ENCODE measurements at places on chromosomes 2 and 18.

DNA sequence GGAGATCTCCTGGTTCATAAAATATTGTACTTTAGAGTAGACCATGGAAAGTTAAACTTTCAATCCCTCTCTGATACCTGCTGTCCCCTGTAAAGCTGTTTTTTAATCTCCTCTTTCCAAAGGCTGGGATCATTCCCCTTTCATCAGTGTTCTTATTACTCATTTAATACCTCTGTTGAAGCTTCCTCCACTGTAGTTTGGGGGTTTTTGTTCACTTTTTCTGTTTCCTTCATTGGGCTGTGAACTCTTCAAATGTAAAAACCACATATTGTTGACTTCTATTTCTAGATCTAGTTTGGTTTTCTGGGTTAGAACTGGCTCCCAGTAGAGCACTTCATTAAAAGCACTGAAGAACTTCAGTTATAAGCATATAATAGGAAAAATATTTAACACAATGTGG lies 598.1 kb downstream of the RNF144A start:
- DNase-seq = no peak

DNA sequence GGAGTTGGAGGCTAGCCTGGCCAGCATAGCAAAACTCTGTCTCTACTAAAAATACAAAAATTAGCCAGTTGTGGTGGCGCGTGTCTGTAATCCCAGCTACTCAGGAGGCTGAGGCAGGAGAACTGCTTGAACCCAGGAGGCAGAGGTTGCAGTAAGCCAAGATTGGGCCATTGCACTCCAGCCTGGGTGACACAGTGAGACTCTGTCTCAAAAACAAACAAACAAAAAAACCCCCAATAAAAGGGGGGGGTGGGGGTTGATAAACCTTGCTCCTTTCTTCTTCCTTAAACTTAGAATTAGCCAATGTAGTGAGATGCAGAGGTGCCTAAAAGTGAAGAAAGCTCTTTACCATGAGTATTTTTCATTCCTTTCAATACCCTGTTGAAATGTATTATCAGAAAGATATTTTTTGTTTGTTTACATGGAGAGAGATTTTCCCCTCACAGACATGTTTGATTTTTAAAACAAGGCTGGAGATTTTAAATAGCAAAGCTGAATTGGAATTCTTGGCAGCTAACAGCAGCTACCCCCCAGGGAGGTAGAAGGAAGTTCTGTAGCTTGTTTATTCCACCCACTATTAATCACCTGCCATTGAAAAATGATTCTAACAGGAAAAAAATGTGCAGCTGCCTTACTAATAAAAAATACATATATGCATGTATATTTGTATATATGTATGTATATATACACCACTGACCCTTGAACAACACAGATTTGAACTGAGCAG lies 48.6 kb downstream of the GYPC start:
- no peak for DNase-seq

DNA sequence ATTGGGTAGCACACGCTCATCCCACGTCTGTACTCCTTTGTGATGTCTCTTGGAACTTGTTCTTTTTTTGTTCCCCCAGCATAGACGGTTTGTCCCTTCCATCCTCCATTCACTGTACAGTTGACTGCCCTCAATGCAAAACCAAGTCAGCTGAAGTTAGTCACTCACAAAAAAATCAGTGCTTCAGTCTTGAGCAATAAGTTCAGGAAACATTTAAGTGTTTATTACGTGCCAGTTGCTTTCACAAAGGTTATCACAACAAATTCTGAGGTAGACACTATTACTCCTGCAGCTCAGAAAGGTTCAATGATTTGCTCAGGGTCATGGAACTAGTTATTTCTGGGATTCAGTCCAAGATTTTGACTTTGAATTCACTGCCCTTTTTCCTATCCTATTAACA lies 102.2 kb downstream of the PDE1A start:
- DNase-seq = no peak

DNA sequence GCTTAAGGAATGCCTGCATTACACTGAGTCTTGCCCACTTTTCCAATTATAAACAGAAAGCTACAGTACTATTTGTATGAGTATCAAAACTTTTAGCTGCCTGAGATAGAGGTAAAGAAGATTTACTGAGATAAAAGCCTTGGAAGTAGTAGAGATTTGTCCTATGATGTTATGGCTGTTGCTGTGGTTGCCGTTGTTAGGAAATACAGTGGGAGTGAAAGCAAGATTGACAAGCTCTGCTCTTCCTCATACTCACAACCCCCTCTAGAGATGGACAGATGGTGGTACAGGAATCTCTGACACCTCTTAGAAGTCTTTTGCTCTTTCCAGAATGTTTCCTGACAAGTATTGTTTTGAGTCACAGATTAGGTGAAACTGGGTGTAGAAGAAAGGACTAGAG lies 242.5 kb downstream of the RPIA start:
- DNase-seq = no peak

DNA sequence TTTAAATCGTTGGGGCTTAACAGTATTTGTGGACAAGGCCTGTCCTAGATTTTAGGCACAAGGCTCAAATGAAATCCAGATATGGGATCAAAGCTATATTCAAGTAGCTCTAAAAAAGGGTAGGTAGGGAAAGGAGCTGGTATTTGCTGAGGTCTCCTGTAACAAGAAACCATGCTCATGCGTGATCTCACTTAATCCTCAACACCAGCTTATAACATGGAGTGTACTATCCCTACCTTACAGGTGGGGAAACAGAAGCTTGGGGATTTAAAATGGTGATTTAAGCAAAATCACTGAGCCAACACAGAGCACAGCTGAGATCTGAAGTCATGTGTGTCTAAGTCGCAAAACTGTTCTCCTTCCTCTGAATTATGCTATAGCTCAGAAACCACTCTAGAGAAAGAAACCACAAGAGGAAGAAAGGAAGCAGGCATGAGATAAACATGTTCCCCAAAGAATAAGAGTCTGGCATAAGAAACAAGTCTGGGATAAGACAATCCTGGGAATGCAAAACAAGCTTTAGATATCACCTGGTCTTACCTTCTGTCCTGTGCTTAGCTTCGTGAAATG lies 43.1 kb downstream of the CYRIA start:
- DNase-seq = no peak

DNA sequence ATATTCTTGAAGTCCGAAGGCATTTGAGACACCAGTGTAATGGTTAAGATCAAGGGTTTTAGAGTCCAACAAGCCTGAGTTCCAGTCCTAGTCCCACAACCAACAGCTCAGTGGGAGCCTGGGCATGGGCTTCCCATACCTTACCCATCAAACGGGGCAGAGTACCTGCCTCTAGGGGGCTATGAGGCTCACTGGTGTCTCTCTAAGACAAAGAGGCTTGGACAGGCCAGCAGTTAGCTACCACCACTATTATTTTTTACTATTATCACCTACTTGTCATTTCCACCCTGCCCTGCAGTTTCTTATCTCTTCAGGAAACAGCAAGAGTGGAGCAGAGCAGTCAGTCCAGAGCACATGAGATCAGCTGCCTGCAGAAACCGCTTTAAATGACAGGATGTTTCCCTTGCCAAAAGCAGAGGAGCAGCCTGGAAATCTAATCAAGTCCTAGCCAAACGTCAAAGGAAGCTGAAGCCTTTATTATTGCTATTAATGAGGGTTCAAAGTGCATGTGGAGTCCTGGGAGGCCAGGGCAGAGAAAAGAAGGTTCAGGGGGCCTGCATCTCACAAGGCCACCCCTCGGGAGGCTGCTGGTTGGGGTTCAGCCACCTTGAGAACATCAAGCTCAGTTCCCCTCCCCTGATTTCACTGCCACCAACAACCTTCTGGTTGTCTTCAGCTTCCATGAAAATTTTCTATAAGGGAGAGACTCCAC lies 66.6 kb downstream of the STPG4 start:
- DNase-seq = no peak

DNA sequence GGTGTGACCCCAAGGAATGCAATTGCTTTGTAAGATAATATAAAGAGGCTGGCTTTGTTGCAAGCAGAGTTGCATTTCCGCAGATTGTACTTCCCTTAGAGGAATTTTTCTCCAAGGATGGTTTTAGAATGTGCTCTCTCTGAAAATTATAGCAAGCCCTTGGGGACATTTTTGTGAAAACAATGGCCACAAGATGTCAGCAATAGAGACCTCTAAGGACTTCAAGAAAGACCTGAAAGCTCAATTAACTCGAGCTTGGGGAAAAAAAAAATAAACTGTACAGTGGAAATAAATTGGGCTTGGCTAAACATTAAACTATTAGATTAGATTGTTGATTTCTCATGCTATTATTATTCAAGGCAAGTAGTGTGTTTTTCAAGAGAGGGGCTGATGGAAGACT lies 81.3 kb upstream of the KYNU start:
- DNase-seq = no peak

DNA sequence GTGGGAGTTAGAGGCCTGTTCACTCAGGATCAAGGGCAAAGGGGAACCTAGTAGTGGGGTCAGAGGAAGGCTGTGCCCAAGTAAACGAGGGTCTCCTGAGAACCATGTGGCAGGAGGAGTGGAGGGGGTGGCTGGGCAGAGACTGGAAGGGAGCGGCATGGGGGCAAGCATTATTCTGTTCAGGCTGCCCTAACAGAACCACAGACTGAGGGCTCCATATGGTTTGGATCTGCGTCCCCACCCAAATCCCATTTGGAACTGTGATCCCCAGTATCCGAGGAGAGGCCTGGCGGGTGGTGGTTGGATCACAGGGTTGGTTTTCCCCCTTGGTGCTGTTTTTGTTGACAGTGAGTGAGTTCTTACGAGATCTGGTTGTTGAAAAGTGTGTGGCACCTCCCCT lies 287.0 kb downstream of the PHLPP1 start:
- DNase-seq = no peak

DNA sequence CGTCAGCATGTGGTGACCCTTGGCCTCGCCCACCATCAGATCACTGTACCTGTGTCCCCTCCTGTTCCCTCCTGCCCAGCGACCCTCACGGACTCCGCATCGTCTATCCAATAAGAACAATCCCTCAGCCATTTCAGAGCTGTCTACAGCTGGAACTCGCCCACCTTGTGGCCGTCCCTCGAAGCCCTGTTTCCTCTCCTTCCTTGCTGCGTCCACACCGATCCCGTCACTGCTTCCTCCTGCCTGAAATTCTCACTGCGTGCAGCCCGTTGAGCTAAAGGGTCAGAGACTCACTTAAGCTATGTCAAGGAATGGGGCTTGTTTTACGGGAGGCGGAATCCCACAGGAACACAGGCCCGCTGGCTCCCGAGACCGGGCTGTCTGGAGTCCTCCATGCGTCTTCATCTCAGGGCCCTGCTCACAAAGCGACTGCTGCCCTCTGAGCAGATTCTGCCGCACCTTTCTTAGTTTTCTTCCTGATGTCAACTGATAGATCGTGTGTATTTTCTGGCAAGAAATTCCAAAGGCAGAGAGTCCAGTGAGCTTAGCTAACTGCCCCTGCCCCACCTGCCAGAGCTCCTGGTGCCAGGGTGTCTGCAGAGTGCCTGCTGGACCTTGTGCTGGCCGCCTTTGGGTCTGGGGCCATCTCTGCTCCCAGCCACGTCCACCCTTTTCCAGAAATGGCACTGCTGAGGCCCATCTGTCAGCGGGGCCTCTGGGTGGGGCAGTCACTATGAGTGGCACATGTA lies 35.3 kb downstream of the KLHL29 start:
- no peak for DNase-seq

GRCh38 chr2:91442246-91442905 lies 2750.9 kb downstream of the RPIA start:
- no peak for DNase-seq

GRCh38 chr2:8312861-8313830 lies 368.7 kb upstream of the ID2 start:
- DNase-seq = no peak

DNA sequence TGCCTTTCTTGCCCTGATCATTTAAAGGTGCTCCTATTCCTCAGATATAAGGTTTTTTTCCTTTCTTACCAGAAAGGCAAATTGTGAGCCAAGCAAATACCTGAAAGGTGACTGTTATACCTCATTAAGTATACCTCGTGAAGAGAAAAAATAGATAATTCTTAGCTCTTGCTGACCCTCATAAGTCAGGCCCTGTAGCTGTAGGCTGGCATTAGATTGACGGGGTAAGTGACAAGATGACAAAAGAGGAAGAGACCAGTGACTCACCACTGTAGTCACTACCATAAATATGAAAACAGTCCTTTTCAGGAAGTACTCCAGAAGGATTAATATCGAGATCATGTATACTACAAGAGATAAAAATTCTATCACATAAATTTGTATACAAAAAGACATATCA lies 104.6 kb downstream of the PTPN4 start:
- DNase-seq = no peak

DNA sequence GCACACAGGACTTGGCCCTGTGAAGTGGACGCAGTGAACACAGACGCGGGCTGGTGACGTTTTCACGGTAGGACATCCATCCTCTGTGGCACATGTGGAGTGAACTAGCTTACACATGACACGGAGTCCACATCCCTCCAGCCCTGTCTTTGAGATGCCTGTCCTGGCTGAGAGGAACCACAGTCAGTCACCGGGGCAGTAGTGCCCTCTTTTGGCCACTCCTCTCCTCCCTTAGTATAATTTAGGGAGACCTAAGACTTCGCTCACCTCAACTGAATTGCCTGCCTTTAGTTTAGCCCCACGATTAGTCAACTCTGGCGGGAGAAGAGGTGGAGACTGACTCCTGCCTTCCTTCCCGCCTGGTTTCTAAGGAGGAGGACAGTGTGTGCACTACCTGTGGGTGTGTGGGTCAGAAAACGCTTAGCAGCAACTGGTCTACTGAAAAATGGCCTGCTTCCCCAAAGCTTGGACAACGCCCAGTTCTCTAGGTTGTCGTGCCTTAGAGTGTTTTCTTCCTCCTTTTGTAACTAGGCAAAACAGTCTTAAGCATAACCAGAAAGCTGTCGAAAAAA lies 70.6 kb downstream of the MBP start:
- DNase-seq = no peak

GRCh38 chr2:23591111-23591510 lies 206.1 kb downstream of the KLHL29 start:
- no peak for DNase-seq

DNA sequence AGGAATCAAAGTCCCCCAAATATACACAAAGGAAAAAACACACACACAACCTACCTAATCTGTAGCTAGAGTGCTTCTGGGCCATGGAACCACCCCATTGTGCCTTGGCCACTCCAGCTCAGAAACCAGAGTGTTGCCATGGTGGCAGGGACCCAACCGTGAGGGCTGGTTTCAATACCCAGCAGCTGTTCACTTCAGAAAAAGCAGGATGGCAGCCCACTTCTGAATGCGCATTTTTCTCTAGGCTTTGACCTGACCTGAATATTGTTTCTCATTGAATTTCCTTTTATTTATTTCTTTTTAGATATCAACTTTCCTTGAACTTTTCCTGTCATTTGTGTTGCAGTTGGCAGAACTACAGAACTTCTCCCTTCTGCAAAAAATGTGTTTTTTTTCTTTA lies 43.0 kb upstream of the EHBP1 start:
- DNase-seq = no peak

DNA sequence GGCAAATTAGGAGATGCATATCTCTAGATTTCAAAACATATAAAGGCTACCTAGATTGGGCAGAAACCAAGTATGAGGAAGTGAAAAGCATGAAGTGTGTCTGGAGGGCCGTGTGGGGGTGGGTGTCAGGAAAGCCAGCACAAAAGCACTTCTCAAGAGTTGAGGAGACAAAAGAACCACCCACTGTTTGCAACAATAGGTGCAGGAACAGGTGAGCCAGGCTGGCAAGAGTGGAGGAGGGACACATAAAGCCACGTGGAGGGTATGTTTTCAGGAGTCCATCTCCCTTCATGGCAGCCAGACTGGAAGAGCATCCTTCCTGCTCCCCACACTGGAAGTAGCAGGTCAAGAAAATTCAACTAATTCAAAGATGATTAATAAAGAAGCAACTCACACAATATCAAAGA lies 96.4 kb downstream of the CERS6 start:
- DNase-seq = no peak

GRCh38 chr2:23484275-23484674 lies 99.3 kb downstream of the KLHL29 start:
- no peak for DNase-seq

Data from stimulated activated CD8-positive, alpha-beta memory T cell treated with anti-CD3 and anti-CD28 coated beads, Interleukin-7, amount 100 ng/mL, for 1 hour (primary cell).